ENCODE measurements at places on chromosomes 3 and 15.

GRCh38 chr3:18703798-18704197, 278.7 kb upstream of the SATB1 start:
- no peak for DNase-seq

GRCh38 chr3:1953536-1953935, 145.1 kb upstream of the CNTN4 start:
- no peak for DNase-seq

GRCh38 chr3:21750831-21751391, at the start of gene ZNF385D:
TSS of gene ZNF385D (minus strand) at chr3:21751210. CDS start at chr3:21750916, 294 bp downstream.
- peak; percentile 64 for DNase-seq

- no peak for DNase-seq
Observed at GRCh38 chr3:74623261-74623836, 8.9 kb upstream of the CNTN3 start.

GRCh38 chr15:68003297-68003696, 50.8 kb upstream of the PIAS1 start:
- no peak for DNase-seq
